ENCODE measurements at places on chromosomes 12 and 14.

DNA sequence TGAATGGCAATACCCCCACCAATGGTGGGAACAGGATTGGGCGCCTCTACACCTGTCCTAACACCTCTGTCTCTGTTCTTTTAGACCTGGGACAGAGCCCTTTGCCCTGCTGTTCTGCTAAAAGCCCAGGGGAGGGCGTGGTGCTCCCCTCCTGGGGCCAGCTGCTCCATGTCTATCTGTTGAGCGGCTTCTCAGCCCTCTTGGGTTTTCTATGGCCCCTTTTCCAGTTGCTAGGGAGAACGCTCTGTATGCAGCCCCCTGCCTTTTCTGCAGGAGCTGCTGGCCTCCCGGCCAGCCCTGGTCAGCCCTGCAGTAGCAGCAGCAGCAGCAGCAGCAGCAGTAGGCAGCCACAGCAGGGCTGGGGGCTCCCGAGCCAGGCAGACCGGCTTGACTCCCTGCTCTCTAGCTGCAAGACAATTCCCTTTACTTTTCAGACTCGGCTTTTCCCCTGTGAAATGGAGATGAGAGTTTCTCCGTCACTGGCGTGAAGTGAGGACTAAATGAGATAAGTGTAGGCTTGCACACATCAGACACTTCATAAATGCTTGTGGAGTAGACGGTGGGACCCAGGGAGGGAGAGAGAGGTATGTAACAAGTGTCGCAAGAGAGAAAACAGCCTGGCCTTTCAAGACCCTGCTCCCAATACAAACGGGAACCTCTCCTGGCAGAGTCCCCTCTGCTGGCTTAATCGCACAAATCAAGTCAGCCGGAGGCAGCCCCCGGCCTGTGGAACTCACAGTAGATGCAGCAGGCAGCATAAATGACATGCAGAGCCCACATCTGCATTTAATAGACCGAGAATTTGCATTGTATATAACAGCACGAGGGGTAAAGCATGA, 1.0 kb downstream of the RTL1 start:
- DNase-seq = no peak

GRCh38 chr12:60693019-60693626, 1097.3 kb downstream of the SLC16A7 start:
- DNase-seq = no peak

GRCh38 chr14:72045271-72045670, 113.0 kb downstream of the RGS6 start:
- DNase-seq = no peak

DNA sequence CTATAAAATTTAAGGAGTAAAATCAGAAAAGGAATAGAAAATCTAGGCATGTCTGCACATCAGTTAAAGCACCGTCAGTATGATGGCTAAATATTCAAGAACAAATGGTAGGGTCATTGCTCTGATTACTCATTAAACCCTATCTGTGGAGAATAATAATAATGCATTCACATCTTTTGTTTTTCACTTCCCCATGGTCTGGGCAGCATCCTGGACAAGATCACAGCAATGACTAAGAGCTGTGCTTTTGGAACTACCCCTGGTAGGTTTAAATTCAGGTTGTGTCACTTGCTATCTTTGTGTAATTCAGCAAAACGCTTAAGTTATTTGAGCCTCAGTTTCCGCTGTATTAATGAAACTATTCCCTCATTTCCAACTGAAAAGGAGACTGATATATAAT, 33.1 kb downstream of the C12orf42 start:
- DNase-seq = no peak

GRCh38 chr14:55553791-55554190, 26.2 kb upstream of the KTN1 start:
- no peak for DNase-seq

- no peak for DNase-seq
Measured at GRCh38 chr12:25328072-25328712, 77.5 kb upstream of the KRAS start.

GRCh38 chr12:45989287-45989686, 1.1 kb downstream of the SCAF11 start:
- DNase-seq = no peak

DNA sequence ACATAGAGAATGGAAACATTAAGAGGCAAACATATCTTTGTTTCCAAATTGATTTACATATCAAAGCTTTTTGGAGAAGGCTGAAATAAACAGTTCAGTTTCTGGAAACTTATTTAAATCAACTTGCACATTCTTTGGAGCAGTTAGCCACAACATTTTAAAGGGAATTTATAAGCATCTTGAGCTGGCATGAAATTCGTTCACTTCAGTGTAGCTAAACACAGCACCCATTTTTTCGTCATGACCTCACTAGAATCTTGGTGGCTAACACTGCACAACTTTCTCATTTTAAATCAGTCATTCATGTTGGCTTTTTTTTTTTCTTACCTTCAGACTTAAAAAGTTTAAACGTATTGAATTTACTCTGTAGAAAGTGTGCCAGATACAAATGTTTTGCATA, 1139.9 kb upstream of the FLRT2 start:
- DNase-seq = no peak

DNA sequence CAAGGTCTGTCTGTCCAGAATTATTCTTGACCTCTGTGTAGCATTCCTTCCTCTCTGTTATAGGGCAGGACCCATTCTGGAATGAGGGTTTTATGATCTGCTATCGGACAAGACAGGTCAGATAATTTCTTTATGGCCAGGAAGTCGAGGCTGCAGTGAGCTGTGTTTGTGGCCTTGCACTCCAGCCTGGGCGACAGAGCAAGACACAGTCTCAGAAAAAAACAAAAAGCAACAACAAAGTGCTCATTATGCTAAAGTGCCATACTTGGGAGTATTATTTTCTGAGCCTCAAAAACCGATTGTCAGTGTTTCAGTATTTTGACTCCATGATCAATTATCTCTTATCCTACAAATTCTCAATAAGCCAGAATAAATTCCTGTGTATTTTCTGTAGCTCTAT, 4.1 kb downstream of the CIPC start:
- DNase-seq = no peak

GRCh38 chr14:101956179-101956885, 8.0 kb upstream of the DYNC1H1 start:
- no peak for DNase-seq

- no peak for DNase-seq
Measured at GRCh38 chr14:101474563-101475455, 86.5 kb upstream of the DIO3 start.

DNA sequence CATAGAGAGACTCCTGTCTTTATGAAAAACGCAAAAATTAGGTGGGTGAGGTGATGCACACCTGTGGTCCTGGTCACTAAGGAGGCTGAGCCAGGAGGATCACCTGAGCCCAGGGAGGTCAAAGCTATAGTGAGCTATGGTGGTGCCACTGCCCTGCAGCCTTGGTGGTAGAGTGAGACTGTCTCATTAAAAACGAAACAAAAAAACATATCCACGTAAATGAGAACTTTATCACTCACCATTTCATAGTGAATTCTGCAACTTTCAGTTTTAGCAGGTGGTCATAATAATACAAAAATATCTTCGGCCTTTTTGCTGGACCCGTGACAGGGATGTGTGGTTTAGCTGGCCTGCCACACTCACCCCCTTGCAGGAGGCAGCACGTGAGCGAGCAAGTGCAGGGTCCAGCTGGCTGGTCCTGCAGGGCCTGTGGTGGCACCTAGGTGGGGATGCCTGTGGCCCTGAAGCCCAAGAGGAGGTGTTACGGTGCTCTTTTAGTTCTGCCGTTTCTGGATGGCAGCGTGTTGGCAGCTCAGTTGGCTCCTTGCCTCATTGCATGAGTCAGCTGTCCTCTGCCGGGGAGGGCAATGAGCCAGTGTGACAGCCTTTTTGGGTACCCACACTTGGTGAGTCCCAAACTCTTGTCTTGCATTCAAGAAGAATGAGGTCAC, 1330.7 kb upstream of the TMEM132C start:
- no peak for DNase-seq

GRCh38 chr14:100790502-100791347, 35.2 kb upstream of the MEG3 start:
- DNase-seq = no peak

- DNase-seq = no peak
Measured at GRCh38 chr12:131030472-131031328, 77.0 kb downstream of the ADGRD1 start.

- no peak for DNase-seq
Measured at GRCh38 chr14:54300881-54301280, 95.9 kb upstream of the CDKN3 start.

DNA sequence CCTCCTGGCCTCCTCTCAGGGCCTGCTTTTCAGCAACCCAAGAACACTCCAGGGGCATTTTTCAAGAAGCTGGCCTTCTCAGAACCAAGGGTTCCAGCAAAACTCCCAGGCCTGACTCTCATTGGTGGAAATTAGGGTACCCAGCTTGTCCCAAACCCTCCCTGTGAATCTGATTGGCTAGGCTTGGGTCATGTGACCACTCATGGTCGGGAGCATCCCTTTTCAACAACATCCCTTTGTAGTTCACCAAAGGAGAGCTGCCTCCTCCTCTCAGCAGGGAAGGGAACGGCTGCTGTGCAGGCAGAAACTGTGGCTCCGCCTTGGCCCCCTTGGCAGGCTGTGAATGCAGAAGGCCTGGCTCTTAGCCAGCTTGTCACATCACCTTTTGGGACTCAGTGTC, 94.5 kb downstream of the AACS start:
- DNase-seq = no peak

GRCh38 chr12:15672671-15673270, 116.4 kb downstream of the EPS8 start:
- DNase-seq = no peak

DNA sequence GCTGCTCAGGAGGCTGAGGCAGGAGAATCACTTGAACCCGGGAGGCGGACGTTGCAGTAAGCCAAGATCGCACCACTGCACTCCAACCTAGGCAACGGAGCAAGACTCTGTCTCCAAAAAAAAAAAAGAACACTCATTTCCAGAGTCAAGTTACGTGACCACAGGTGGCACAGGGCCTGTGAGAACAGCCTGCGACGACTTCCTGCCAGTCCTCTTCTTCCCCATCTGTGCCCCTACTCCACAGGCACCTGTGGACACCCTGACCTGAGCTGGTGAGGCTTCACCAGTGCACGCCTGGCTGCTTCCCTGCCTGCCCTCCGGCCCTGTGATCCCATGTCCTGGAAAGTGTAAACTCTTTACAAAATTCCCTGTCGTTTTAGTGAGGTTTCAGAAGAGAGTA, 77.7 kb downstream of the PPP2R5C start:
- no peak for DNase-seq
